T-cell (primary cell): ENCODE measurements at places on chromosomes 11 and 22. TPM values are rescaled to one million over a fixed set of nuclear protein-coding genes. Genes with fewer than 3 reads are reported as not detected.

The OR51F1 gene
- not detected for total RNA-seq

The APOL5 gene
- total RNA-seq: not detected

DNA sequence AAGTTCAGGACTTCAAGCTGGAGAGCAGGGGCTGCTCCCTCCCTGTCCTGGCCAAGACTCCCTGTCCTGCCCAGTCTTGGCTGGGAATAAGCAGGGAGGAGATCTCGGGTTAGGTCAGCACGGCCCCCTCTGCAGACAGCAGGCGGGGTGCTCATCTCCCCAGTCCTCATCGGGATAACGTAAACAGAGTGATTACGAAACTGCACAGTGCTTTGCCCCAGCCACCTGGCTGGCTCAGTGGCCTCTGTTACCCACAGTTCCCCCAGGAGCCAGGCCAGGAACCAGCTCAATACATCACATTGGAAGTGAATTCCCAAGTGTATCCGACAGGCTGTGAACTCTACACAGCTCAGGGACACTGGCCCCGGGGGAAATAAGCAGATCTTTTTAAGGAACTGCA lies 42.7 kb upstream of the KCNJ11 start:
- no peak for DNase-seq

DNA sequence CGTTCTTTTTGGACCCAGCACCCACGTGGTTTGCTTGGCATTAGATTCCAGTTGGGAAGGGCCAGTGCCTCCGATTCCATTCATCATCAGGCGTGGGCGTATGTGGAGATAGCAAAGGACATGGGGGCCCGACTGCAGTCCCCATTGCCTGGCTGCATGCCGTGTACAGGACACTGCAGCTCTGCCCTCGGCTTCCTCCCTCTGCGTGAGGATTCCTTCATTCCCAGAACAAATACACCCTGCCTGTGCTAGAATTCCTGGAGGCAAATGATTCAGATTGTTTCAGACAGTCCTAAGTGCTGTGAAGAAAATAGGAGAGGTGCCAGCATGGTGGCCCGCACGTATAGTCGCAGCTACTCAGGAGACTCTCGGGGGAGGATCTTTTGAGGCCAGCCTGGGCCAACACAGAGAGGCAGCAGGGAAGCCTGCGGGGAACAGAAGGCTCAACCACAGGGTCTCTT lies 15.4 kb downstream of the DERL3 start:
- DNase-seq: no peak

DNA sequence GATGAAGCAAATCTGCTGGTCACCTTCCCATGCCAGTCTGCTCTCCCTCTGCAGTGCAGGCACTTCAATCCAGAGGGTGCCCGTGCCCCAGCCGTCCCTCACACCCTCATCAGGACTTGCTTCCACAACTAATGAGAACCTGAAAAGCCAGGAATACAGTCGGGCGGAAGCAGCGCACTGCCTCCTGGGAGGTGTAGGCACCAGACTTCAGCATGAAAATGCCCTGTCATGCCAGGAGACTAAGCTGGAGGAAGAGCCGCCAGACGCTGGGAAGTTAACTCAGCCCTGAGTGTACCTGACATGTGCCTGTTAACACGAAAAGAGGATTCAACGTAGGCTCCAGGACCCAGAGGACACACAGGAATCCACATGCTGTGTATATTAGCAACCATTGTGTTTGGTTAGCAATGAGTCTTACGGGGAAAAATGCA lies 40.1 kb upstream of the FLI1 start:
- no peak for DNase-seq

GRCh38 chr11:6695377-6695776 lies 12.2 kb upstream of the MRPL17 start:
- no peak for DNase-seq

DNA sequence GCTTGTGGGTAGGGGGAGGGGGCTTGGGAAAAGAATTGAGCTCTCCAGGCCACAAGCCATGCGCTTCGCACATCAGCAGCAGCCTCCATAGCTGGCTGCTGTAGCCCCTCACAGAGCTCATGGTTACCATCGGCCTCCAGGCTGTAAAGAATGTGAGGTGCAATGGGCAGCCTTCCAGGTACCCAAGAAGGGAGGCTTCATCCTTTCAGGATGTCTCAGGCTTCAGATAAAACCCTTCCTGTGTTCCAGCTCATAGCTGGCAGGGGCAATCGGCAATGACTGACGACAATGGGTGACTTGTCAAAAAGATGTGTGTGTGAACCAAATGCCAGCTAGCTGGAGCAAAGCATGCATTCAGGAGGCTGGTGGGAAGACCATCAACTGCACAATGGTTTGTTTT lies 102.0 kb downstream of the TIMP3 start:
- DNase-seq: no peak

GRCh38 chr11:126334659-126335462 lies 20.6 kb upstream of the ST3GAL4 start:
- no peak for DNase-seq
